ENCODE measurements at places on chromosomes 1 and 21.

GRCh38 chr1:43250351-43250761 lies 19.4 kb upstream of the TMEM125 start:
- no peak for DNase-seq

DNA sequence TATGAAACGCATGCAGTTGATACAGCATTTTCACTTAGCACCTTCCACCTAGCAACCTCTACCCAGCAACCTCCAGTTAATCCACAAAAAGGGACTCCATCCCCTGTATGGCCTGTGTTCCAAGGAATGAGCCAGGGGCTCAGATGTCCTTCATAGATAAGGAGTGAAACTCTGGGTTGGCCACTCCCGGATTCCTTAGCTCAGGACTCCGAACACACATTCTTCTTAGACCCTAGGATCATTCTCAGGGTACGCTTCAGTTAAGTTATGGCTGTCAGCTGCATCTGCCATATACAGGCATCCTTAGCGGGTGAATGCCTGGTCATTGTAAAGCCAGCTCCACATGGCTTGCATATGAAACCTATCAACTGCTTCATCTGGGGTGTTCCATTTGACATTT lies 15.9 kb upstream of the IFI6 start:
- no peak for DNase-seq

DNA sequence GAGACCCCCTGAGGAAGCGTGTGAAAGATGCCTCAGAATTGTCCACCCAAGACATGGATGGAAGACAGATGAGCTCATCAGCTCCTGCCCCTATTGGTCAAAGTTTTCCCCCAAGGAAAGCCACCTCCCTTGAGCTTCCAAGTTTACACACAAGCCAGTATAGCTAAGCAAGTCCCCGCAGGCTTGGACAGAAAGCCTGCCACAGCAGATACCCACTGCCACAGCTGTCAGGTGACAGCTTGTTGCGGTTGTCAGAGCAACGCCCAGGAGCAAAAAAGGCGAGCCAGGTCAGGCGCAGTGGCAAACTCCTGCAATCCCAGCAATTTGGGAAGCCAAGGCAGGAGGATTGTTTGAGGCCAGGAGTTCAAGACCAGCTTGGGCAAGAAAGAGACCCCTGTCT lies 60.9 kb upstream of the IFNAR2 start:
- no peak for DNase-seq

DNA sequence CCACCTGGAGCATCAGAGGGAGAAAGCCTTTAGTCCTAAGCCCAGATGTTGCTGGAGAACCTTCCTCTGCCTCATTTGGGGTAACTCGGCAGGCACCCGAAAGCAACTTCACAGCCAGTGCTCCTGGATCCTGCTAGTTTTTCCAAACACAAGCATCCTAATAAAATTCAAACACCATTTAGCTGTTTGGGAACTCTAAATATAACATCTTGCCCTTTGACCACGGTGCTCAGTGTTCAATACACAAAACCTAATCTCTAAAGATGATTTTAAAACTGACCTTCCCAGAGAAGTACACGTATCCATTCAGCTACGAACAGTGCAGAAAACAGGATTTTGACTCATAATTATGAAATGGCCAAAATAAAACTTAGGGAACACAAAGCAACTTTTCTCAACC lies 40.3 kb downstream of the PROX1 start:
- no peak for DNase-seq

GRCh38 chr1:156809711-156810366 lies 6.8 kb downstream of the SH2D2A start:
- no peak for DNase-seq

DNA sequence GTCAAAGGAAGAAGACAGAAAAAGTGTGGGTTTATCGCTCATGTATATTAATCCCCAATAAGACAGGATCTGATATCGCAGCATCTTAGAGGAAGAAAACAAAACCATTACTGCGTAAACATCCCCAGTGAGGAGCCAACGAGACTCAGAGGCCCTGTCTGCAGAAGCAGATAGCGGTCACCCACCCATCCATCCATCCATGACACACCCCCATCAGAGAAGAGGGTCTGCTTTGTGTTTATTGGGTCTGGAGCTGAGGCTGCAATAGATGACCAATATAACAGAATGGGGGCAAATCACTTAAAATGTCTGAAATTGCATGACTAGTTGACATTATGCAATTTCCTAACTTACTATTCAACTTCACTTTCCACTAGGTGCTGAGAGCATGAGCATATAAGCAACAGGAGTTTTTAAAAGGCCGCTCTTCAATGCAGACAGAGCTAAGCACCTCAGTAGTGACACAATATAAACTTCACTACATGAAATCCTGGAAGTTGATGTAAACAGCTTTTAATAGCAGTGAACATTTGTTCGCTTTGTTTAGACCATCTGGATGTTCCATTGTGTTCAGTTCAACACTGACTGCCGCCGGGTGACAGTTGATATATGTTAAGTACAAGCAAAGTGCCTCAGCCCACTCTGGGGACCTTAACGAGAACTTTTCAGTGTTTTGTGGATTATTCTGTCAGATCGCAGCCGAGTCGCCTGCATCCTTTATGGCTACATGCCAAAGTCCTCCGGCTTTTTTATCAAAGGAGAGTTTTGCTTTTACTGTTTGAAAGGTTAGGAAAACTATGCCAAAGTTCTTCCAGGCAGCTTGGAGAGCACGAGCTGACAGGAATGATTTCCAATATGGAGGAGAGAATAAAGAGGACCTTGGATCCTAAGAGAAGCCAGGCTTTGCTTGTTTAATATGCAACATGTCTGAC lies 167.5 kb downstream of the ZNF281 start:
- DNase-seq = no peak

GRCh38 chr1:106768077-106768476 lies 288.4 kb upstream of the PRMT6 start:
- no peak for DNase-seq

GRCh38 chr21:28727809-28728208 lies 264.9 kb downstream of the LTN1 start:
- DNase-seq = no peak

- no peak for DNase-seq
Observed at GRCh38 chr1:31786366-31787060, 22.4 kb upstream of the ADGRB2 start.

DNA sequence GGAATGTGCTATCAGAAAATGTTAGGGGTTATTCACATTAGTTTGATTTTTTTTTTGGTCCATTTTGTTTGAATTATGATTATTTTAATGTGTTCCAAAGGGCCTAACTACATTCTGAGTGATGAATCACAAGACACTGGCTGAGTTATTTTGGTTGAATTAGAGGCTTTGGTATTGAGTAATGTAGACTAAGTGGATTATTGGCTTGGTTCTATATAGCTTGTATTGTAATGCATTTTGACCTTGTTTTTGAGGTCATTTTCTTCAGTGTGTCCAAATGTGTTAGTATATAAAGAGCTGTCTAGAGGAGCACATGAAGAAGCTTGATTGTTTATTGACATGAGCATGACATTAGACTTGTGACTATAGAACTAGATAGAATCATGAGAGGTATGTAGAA lies 3.4 kb downstream of the ZNF326 start:
- no peak for DNase-seq

GRCh38 chr1:39494671-39495410 lies 3.4 kb downstream of the BMP8A start:
- no peak for DNase-seq

DNA sequence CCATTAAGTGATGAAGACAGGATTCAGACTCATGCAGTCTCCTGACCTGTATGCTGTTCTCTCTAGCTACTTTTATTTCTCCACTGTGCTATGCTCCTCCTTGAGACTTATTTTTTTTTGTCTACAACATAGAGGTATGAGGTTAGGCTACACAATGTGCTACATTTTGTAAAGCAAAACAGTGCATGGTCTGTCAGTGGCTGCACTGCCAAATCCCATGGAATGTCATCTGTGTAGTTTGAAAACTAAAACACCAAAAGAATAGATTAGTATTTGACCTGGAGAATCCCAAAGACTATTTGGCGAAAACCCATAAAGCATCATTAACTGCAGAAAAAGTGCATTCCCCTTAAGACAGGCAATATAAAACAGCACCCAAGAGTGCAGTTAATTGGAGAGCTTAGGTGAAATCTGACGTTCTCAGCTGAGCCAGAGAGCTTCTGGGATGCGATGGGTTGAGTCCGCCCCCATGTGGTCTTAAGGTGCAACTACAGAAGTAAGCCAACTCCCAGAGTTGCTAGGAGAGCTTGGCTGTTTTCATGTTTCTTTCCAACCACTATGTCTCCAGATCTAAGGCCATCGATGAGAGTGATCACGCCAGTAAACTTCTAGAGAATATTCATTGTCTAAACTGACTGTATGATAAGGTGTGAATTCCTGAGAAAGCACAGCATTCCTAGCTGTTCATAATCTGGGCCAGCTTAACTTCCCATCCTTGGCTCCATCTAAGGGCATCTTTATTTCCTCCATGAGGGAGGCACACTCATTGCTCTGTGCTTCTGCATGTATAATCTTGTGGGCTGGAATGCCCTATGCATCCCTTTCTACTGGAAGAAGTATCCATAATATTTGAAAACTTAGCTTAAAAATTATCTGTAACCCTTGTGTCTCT lies 20.7 kb upstream of the CYP2J2 start:
- no peak for DNase-seq

- no peak for DNase-seq
Observed at GRCh38 chr1:78415165-78415564, 75.6 kb upstream of the PTGFR start.

GRCh38 chr21:44972821-44973220 lies 33.0 kb downstream of the SLX9 start:
- DNase-seq = no peak

DNA sequence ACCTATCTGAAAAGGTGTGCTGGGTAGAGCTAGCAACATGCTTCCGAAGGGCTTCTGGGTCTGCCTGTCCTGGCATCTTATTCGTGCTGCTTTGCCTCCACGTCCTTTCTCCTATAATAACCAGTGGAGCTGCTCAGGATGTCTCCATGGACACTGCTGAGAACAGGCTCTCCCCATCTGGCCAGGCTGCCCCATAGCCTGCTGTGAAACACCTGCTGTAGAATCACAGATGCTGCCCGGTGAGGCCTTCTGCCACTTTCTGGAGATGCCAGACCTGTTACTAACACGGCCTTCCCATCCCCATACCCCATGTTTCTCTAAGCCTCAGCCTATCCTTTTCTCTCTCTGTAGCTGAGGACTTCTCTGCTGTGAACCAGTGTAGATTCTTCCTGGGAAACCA lies 120.5 kb downstream of the IER5 start:
- no peak for DNase-seq

DNA sequence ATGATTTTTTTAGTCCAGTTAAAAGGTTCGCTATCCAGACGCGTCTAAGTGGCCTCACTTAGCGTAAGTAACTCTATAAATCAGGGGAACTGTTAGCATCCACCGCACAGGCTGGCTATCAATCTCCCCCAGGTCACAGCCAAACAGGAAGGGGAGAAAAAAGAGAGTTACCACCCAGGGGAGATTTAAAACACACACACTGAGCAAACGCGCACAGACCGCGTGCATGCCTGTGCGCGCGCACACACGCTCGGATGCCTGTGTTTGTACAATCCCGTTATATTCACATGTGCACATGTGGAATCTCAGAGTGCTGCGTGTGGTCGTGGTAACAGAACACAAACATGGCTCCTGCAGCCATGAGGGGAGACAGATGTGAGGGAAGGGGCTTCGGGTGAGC lies 125.4 kb downstream of the CASZ1 start:
- DNase-seq = no peak

DNA sequence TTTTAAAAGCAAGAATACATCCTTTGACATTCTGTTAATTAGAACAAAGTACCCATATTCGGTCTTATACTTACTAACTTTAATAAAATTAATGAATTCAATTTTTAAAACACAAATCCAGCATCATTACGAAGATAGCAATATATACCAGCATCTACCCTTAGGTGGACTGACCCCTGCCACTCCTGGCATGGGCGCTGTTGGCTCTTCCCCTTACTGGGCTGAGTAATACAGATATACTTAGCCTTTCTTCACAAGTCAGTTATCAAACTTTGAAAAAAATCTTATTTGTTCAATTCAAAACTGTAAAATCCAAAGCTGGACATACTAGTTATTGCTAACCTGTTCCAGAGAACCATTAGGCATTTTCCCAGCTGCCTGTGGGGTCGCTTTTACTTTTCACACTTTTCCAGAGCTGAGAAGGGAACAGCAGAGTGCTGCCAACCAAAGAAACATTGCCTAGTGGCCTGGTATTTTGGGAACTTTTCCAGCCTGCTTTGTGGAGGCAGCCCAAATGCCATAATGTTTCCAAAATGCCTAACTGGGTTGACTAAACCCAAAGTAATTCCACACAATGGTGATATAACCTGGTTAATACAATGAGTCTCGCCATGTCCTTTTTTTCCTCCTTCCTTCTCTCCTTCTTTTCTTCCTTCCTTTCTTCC lies 424.7 kb upstream of the ADGRL2 start:
- no peak for DNase-seq
